Activated naive CD4-positive, alpha-beta T cell treated with Interleukin-2 at 50 U/mL for 16 hours (primary cell): ENCODE measurements at places on chromosomes 3 and 15.
A peak's percentile ranks its signal among the peaks of the same experiment; 100 is the strongest.

- no peak for DNase-seq
Measured at GRCh38 chr3:178536211-178537079, at the start of gene KCNMB2. Gene KCNMB2, plus strand, starts transcription at chr3:178536436.

GRCh38 chr3:57852896-57853295 is 96.8 kb downstream of the SLMAP start:
- no peak for DNase-seq

- no peak for DNase-seq
Measured at GRCh38 chr3:111285694-111286093, 214.1 kb downstream of the NECTIN3 start.

DNA sequence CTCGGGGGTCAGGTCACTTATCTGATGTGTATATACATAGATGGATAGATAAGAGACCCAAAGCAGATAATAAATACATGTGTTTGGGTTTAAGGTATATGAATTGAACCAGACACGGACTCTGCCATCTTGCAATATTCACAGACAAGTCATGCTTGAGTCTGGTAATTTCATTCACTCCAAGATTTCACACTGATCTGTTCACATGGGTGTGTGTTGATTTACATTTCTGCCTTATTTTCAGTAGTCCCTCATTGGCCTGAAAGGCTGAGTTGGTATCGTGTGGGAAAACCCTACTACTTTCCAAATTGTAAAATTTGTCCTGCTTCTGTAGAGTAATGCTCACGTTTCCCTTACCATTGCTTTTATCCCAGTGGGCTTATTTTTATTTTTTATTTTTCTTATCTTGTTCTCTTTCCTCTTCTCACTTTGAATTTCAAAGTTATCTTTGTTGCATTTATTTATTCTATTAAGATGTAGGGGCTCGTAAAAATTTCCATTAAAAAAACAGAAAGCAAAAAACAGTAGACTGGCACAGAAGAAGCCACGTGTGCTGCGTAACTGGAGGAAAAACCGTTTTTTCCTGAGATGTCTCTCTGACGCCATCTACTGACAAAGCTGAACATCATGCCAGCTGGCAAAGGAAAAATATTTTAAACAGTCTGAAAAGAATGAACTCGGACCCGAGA is 10.8 kb upstream of the MFSD1 start:
- peak; percentile 14 for DNase-seq

DNA sequence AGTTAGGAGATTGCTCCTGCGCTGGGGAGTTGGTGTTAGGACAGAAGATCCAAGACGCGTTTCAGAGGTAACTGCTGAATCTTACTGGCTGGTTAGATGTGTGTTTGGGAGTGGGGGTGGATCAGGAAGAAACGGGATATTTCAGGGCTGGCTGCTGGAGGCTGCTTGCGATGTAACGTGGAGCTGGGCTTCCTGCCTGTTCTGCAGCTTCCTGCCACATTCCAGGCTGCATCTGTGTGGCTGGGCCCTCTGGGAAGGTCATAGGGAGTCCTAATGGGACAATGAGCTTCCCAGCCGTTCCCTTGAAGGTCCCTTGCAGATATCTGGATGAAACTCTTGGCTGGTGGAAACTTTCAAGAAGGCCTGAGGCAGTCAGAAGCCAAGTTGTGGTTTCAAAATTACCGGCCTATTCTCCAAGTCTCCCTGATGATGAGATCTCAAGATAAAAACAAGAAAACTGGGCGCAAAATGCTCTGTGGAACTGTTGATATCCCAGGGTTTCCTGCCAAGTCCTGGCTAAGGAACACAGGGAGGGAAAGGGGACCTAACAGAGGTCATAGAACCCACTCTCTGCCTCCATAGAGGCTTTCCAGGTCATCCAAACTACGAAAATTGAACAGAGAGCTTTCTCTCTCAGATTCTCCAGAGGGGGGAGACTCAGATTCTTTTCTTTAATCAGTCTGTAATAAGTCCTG is 67.0 kb downstream of the NOX5 start:
- no peak for DNase-seq

- DNase-seq, result no peak
Measured at GRCh38 chr3:104629038-104629437, 737.7 kb upstream of the ALCAM start.

DNA sequence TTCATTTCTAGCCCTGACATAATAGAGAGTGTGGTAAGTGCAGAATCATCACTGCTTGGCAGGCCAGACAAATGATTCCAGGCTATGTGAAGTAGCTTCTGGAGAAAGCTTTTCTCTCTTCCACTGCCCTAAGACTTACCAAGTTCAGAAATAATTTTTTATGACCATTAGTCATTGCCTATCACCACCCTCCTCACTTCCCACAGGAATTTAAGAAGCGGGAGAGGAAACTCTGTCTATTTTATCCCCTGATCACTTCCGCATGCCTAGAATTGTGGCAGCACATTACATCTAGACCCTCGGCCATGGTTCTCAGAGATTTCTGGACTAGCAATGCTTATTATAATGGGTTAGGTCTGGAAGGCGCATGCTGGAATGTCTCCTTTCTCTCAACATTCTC is 397.8 kb upstream of the NR2F2 start:
- no peak for DNase-seq

DNA sequence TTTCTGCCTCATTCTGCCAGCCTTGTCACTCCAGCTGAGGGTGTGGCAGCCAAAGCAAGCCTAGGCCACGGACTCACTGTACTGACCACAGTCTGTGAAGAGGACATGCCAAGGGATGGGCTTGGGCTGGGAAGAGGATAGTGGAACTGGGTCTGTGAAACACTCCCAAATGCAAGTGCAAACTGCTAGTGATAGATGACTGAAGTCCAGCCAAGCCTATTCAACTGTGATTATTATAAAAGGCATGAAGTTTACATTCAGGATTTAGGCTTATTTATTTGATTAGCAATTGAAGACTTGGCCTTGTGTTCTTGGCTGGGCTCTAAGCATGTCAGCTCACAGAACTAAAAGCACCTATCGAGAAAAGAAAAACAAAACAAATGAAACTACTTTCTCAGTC is 84.9 kb upstream of the UBE2E1 start:
- DNase-seq, result no peak

GRCh38 chr15:91698241-91698640 is 155.3 kb upstream of the SLCO3A1 start:
- DNase-seq, result no peak

DNA sequence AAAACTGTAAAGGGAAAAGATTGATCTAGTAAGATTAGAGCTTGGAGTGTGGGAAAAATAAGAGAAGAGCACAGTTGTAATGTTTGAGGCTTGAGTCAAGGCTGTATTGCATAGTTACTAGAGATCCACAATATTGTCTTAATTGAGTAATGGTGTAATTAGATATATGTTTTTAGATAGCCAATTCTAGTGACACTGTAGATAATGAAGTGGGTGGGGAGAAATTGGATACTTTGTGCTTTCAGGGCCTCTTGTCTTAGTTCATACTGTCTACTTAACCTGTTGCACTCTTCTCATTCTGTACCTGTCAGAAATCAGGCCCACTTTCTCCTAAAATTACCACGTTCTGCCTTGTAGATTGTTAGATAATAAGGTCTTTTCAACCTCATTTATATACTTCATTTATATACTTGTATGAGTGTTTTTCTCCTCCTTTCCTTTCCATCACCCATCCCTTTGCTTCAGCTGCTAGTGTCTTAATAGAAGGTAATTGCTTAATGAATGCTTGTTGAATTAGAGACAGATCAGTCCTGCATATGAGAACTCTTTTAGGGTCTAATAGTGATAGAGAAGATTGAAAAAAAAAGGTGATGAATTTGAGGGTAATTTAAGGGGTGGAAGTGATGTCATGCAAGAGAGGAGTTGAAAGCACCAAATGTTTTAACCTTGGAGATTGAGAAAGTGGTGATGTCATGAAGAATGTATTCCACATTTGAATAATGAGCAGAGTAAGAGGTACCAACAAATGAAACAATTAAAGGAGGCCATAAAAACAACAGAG is 32.0 kb downstream of the PIK3CA start:
- no peak for DNase-seq

DNA sequence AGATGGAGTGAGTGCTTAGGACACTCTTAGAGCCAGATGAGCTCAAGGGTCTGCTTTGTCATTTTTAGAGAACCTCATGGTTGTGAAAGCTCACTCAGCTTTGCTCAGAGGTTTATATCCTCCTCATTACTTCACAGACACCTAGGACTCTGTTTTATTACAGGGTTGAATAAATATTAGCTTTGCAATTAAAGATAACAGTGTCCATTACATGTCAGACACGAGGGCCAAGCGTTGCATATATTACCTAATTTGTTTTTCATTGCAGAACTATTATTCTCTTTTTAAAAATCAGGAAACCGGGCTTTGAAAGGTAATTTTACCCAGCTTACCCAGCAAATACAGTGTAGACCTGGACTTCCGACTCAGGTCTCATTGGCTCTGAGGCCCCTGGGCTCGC is 16.1 kb downstream of the MAP6D1 start:
- no peak for DNase-seq

DNA sequence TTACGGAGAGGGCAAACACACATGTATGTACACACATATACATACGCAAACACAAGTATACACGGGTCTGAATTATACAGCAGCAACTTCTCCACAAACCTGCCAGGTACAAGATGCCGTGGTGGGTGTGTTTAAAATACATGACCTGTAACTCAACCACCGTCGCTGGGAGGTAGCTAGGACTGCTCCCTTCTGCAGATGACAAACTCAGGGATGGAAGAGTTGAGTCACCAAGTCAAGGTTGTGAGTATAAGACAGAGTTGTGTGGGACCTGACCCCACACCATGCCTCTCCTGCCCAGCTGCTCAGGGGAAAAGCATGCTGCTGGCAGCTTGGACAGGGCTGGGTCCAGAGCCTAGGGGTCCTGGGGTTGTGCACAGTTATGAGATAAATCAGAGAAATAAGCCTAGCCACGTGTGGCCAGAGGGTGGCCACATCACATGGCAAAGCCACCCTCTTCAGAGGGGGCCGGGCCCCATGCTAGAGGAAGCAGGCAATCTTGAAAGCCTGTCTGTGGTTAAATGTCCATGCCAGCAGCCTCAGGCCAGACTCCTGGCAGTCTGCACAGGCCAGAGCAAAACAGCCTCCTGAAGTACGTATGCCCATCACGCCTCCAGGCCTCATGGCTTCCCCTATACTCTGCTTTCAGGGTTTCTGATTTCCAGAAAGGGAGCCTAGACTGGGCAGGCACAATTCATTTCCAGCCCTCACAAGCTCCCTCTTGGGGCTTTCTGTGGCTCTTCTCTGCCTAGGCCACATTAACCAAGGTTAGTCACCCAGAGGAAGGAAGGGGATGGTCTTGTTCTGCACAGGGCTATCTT is 107.7 kb upstream of the RPL32 start:
- DNase-seq, result peak; percentile 42

GRCh38 chr15:71060983-71061382 is 54.3 kb upstream of the THSD4 start:
- no peak for DNase-seq

- DNase-seq, result no peak
Measured at GRCh38 chr3:116969135-116969534, 259.6 kb downstream of the TUSC7 start.

GRCh38 chr15:81981908-81982307 is 63.9 kb downstream of the MEX3B start:
- DNase-seq, result no peak

GRCh38 chr15:99682455-99682854 is 50.8 kb downstream of the LYSMD4 start:
- no peak for DNase-seq

GRCh38 chr3:8629151-8630021 is 15.2 kb downstream of the SSUH2 start:
- peak; percentile 67 for DNase-seq

GRCh38 chr3:145259166-145259880 is 901.7 kb downstream of the PLOD2 start:
- no peak for DNase-seq

- DNase-seq, result no peak
Measured at GRCh38 chr3:179175358-179175757, 27.2 kb downstream of the PIK3CA start.

DNA sequence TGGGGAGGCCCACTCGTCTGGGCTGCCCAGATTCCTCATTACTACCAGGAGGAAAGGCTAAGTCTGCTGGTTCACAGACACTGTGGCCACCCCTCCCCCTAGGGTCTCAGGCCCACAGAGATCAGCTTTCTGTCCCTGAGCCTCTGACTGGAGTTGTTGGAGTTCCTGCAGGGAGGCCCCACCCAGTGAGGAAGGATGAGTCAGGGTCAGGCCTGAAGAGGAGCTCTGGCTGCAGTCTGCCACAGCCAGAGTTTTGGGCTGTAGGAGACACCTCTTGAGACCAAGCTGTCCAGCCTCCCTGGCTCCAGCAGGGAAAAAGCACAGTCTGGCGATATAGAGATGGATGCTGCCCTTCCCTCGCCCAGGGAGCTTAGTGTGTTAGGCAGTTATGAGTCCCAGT is 720.9 kb upstream of the SEMA6D start:
- DNase-seq, result no peak

DNA sequence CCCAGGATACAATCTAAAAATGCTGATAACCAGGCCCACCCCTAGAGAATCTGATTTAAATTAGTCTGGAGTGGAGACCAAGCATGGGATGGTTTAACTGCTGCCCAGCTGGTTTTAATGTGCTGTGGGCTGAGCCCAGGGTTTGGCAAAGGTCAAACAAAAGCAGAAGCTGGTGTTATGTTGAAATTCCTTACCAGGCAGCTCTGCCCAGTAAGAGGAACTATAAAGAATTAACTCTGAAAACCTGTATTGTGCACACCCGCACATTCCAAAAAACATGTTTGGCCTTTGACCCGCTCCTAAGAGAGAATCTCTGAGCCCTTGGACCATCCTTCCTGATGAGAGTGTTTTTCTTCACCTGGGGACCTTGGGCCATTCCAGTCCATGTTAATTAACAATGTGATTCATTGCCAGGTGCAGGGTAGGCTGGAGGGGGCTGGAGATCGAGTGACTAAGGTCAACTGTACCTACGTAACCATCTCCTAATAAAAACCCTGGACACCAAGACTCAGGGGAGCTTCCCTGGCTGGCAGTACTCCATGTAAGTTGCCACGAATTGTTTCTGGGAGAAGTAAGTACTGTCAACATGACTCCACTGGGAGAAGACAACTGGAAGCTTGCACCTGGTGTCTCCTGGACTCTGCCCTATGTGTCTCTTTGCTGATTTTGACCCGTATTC is 10.9 kb downstream of the CCDC13 start:
- DNase-seq, result no peak

GRCh38 chr3:45123581-45124269 is 22.5 kb downstream of the CDCP1 start:
- no peak for DNase-seq

DNA sequence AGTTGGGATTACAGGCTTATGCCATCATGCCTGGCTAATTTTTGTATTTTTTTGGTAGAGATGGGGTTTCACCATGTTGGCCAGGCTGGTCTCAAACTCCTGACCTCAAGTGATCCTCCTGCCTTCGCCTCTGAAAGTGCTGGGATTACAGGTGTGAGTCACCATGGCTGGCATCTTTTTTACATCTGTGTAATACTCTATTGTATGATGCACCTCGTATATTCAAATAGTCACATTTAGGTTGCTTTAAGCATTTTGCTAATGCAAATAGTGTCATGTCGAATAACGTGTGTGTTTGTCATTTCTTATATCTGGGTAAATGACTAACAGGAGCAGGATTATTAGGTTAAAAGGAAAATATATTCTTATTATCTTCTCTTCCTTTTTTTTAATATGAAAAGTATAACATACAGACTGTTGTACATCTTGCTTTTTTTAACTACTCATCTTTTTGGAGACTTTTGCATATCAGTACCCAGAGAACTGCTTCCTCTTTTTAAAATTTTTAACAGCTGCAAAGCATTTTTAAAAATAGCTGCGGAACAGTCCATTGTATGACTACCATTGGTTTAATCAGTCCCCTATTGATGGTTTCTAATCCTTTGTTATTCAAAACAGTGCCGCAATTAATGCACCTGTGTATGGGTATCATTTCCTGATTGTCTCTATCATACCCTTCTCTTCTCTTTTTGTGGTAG is 13.4 kb downstream of the SCAMP5 start:
- DNase-seq, result no peak
